ENCODE measurements at places on chromosomes 16 and 17. TPM values are rescaled to one million over a fixed set of nuclear protein-coding genes. Genes with fewer than 3 reads are reported as not detected.

DNA sequence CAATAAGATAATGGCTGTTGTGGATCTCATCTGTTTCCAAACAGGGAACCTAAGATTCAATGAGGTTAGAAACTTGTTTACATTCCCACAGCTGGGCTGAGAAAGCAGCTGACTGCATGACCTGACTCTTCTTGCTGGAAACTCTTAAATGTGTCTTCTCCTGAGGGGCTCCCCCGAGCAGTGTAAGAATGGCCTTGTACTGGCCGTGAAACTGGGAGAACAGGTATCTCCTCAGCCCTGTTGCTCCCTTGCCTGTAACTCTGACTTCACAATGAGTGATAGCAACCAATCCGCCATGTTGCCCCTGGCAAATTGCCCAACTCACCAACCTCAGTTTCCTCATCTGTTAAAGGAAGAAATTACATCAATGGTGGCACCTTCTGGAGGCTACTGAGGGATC lies 59.1 kb upstream of the CCL2 start:
- no peak for DNase-seq
- H3K27ac ChIP-seq, result no peak overlapping the region
- H3K4me3 ChIP-seq, result no peak overlapping the region
- peaks cover 20% of the 10 kb centered on the region for H3K27me3 ChIP-seq
- H3K4me1 ChIP-seq, result peaks cover 3% of the 10 kb centered on the region

GRCh38 chr17:47277921-47278320 lies 24.3 kb downstream of the ITGB3 start:
- no peaks in the 10 kb centered on the region for H3K36me3 ChIP-seq
- H3K27ac ChIP-seq, result peak overlapping the region; percentile 73
- H3K4me3 ChIP-seq, result no peak overlapping the region

DNA sequence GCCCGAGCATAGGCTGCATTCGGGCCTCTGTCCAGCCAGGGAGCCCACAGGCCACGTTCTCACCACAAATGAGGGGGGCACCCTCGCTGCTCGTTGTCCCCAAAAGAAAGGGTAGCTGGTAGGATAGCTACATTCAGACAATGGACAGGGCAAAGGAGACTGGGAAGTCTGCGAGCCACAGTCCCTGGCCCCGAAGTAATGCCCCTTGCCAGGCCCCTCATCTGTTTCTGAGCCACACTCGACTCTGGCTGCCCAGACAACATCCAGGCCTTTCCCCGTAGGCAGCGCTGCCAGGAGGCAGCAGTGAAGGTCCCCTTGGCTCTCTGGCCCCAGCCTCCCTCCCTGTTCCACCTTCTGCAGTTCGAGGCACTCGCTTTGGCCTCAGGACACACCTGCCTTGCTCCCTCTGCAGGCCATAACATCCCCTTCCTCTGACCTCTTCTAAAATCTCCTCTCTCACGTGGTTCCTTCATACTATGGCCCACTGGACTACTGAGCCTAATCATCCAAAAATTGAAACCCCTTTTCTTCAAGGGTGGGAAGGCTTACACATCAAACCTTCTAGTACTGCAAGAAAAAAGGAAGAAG lies 12.2 kb downstream of the AIPL1 start:
- H3K27me3 ChIP-seq, result peaks cover 13% of the 10 kb centered on the region
- no peak overlapping the region for H3K27ac ChIP-seq
- DNase-seq, result no peak
- no peak overlapping the region for H3K4me3 ChIP-seq
- H3K36me3 ChIP-seq, result no peaks in the 10 kb centered on the region

Gene ASPSCR1
- 29.2 TPM for total RNA-seq

Gene B4GALNT2
- total RNA-seq, result 0.02 TPM

Gene MYH1
- not detected for total RNA-seq
